ENCODE measurements at places on chromosomes 13 and 19. TPM values are rescaled to one million over a fixed set of nuclear protein-coding genes. Genes with fewer than 3 reads are reported as not detected.

The TMEM272 gene
- total RNA-seq, result not detected

- no peak overlapping the region for H3K4me3 ChIP-seq
- no peaks in the 10 kb centered on the region for H3K36me3 ChIP-seq
- DNase-seq, result no peak
- no peak overlapping the region for H3K27ac ChIP-seq
- no peaks in the 10 kb centered on the region for H3K27me3 ChIP-seq
Measured at GRCh38 chr13:72694314-72694713, 33.1 kb downstream of the MZT1 start.

The KLF1 gene
- 0.62 TPM for total RNA-seq

- H3K27ac ChIP-seq, result peak overlapping the region; percentile 24
- H3K36me3 ChIP-seq, result no peaks in the 10 kb centered on the region
- no peaks in the 10 kb centered on the region for H3K27me3 ChIP-seq
- H3K4me3 ChIP-seq, result no peak overlapping the region
- peaks cover 8% of the 10 kb centered on the region for H3K4me1 ChIP-seq
Measured at GRCh38 chr13:104984296-104984818, 1551.1 kb downstream of the EFNB2 start.

GRCh38 chr13:106573868-106574267 lies 5.9 kb upstream of the ARGLU1 start:
- no peak overlapping the region for H3K4me3 ChIP-seq
- DNase-seq, result no peak
- no peak overlapping the region for H3K27ac ChIP-seq
- peaks cover 8% of the 10 kb centered on the region for H3K4me1 ChIP-seq
- H3K27me3 ChIP-seq, result no peaks in the 10 kb centered on the region

The CGB8 gene
- not detected for total RNA-seq

GRCh38 chr19:28221736-28222135 lies 991.2 kb downstream of the UQCRFS1 start:
- no peak overlapping the region for H3K4me3 ChIP-seq
- no peak overlapping the region for H3K27ac ChIP-seq
- no peaks in the 10 kb centered on the region for H3K36me3 ChIP-seq
- no peak for DNase-seq

DNA sequence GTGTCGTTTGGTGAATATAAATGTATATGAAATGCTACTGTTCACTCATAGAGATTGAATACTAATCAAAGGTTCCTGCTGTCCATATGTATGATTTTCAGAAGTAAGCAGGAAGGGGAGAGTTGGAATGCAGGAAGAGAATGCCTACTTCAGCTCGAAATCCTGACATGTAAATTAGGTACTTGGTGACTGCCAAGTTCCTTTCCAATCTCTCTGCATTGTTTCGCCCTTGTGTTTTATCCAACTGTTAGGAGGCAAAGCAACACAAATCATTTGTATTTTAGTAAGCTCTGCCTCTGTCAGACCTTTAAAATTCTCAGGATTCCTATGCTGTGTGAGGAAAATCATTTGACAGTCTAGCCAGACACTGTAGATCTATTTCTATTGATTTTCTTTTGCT lies 9.0 kb downstream of the STARD13 start:
- no peaks in the 10 kb centered on the region for H3K4me1 ChIP-seq
- peaks cover 12% of the 10 kb centered on the region for H3K27me3 ChIP-seq
- no peak for DNase-seq
- no peak overlapping the region for H3K27ac ChIP-seq
- H3K4me3 ChIP-seq, result no peak overlapping the region
- no peaks in the 10 kb centered on the region for H3K36me3 ChIP-seq

GRCh38 chr19:10078329-10078728 lies 7.8 kb upstream of the SHFL start:
- H3K27me3 ChIP-seq, result peaks cover 7% of the 10 kb centered on the region
- DNase-seq, result no peak
- no peak overlapping the region for H3K4me3 ChIP-seq
- no peak overlapping the region for H3K27ac ChIP-seq
- no peaks in the 10 kb centered on the region for H3K36me3 ChIP-seq

The CEACAM4 gene
- not detected for total RNA-seq

DNA sequence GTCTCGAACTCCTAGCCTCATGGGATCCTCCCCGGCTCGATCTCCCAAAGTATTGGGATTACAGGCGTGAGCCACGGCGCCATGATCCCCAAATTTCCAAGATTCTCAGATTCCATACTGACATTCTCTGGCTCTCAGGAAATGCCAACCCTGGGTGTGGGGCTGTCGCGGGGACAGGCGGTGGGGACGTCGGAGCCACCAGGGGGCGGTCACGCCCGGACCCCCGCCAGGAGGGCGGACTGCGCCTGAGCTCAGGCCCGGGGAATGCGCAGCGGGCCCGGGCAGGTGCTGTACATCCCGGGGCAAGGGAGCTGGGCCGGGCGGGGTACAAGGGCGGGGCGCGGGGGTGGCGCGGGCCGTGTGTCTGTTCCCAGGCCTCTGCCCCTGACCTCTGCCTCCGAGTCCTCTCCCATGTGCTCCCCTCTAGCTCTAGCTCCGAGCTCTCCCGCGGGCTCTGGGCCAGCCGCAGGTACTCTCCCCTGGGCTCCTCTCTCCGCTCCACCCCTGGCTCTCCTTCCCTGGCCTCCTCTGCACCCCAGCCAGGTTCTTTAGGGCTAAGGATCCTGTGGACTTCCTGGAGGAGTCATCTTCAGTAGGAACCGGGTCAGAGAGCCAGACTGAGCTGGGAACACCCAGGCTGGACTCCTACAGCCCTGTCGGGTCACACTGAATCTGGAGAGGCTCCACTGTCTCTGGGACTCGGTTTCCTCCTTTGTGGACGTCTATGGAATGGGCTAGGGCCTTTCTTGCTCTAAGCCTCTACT lies 2.4 kb downstream of the PPP1R13L start:
- H3K27ac ChIP-seq, result no peak overlapping the region
- H3K27me3 ChIP-seq, result peaks cover 20% of the 10 kb centered on the region
- H3K4me3 ChIP-seq, result no peak overlapping the region
- peaks cover 11% of the 10 kb centered on the region for H3K36me3 ChIP-seq

DNA sequence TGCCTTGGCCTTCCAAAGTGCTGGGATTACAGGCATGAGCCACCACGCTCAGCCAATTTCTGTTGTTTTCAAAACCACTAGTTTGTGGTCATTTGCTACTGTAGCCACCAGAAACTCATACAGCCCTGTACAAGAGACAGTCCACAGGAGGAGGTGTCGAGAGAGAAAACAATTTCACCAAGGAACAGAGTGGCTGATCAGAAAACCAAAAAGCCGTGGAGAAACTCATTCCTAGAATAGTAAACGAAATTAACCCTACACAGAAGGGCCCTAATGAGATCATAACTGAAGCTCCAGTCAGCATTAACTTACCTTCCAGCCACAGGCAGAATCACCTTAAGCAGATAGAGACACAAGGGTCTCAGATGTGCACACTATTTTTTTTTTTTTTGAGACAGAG lies 3.8 kb upstream of the CCDC124 start:
- no peak overlapping the region for H3K27ac ChIP-seq
- peaks cover 14% of the 10 kb centered on the region for H3K4me1 ChIP-seq
- H3K4me3 ChIP-seq, result no peak overlapping the region

DNA sequence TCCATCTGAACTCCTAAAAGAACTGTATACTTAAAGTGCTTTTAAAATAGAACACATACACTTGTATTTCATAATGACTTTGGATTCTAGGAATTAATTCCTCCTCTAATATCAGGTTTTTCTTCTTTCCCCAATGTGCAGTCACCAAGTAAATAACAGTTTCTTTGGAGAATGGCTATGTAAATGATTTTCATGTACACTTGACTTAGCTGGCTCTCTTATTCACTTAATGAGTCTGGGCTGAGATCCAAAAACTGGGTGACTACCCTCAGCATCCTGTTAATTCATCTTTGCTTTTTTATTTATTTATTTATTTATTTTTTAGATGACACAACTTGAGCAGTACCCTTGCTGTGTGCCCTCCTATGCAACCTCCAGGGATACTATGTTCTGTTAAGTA lies 1003.7 kb downstream of the SLITRK1 start:
- no peak overlapping the region for H3K4me3 ChIP-seq
- no peaks in the 10 kb centered on the region for H3K36me3 ChIP-seq
- H3K4me1 ChIP-seq, result no peaks in the 10 kb centered on the region
- H3K27me3 ChIP-seq, result no peaks in the 10 kb centered on the region
- no peak for DNase-seq

DNA sequence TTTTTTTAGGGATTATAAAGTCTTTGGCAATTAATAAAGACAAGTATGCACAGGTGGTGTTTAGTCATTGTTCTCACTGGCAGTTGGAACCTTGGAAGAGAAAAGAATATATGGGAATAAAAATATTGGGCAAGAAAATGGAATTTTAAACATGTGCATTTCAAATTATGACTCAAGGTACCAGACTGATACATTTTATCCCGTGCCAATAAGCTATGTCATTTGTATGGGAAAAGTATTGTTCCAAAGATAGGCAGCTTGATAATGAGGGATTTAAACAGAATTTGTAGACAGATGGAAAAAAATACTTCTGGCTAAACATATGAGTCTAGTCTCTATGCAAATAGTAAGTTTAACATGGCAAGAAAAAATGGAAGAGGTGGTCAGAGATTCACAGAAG lies 169.5 kb upstream of the UFM1 start:
- peak overlapping the region; percentile 61 for H3K4me3 ChIP-seq
- H3K27ac ChIP-seq, result peak overlapping the region; percentile 58
- H3K36me3 ChIP-seq, result no peaks in the 10 kb centered on the region
- no peak for DNase-seq

DNA sequence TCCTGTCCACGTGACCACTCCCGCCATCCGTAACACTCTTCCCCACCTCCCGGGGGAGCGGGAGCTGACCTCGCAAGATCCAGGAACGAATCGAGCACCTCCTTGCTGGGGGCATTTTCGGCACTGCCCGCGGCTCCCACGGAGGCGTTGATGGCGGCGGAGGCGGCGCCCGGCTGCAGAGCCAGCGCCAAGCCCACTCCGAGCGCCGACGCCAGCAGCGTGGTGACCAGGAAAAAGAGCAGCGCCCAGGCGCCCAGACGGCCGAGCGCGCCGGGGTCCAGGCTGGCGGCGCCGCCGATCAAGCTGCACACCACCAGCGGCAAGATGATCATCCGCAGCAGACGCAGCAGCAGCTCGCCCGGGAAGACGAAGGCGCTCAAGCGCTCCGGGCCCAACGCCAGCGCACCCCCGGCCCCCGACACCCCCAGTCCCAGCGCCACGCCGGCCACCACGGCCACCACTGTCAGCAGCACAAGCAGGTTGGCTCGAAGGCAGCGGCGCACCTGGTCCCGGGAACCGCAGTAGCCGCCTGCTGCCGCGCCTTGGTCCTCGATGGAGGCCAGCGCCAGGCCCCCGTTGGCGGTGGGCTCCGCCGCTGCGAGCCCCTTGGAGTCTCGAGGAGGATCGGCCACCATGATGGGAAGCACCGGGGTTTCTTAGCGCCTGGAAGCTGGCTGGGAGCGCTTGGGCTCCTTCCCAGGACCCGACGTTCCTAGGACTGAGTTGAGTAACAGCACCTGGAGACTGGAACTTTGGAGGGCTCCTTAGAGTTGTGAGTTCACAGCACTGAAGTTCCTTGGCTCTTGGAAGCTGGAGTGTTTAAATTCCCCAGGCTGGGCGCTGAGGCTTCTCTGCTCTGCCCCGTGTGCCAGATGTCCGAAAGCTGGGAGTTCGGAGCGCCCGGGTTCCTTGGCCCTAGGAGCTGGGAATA lies 798 bp downstream of the SLC1A5 start:
- H3K27ac ChIP-seq, result peak overlapping the region; percentile 93
- peak overlapping the region; percentile 95 for H3K4me3 ChIP-seq
- H3K4me1 ChIP-seq, result peaks cover 50% of the 10 kb centered on the region
- H3K36me3 ChIP-seq, result peaks cover 47% of the 10 kb centered on the region
- no peaks in the 10 kb centered on the region for H3K27me3 ChIP-seq

The PEAK3 gene
- total RNA-seq, result 0.18 TPM

DNA sequence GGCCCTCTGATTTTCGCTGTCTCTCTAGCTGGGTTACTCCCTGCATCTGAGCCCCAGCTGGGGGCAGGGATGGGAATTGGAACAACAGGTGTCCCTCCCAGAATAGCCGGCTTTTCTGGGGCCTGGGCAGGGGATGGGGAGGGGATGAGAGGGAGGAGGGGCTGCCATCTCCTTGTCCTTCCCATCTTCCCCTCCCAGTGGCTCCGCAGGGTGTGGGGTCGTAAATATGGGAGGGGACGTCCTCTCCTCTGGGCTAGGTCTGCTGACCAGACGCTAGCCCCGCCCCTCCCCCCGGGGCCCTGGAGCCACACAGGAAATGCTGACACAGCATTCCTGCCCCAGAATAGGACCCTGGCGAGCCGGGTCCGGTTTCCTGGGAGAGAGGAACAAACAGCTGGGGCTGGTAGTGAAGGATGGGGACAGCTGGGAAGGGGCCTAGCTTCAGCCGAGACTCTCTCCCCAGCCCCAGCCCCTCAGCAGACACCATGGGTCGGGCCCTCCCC lies 1.1 kb downstream of the RYR1 start:
- H3K36me3 ChIP-seq, result no peaks in the 10 kb centered on the region
- H3K4me1 ChIP-seq, result peaks cover 14% of the 10 kb centered on the region
- H3K4me3 ChIP-seq, result peak overlapping the region; percentile 79
- H3K27ac ChIP-seq, result no peak overlapping the region
- DNase-seq, result no peak

DNA sequence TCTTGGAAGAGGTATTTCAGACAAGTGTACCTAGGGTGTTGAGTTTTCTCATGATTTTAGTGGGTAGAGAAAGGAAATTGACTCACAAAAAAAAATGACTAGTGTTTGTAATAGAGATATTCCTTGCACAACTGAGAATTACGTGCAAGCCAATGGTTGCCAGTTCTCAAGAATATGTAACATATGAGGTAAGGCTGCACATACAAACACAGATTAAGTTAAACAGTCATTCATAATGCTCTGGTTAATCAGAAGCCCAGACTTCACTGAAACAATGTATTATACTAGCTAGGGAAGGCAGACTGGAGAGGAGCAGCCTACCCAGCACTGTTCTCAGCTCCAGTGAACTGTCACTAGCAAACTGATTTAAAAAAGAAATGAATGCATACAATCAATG lies 418.3 kb downstream of the DIAPH3 start:
- H3K27me3 ChIP-seq, result no peaks in the 10 kb centered on the region
- H3K27ac ChIP-seq, result no peak overlapping the region
- no peak overlapping the region for H3K4me3 ChIP-seq
- no peaks in the 10 kb centered on the region for H3K36me3 ChIP-seq
- DNase-seq, result no peak

The ZNF563 gene
- 4.2 TPM for total RNA-seq

DNA sequence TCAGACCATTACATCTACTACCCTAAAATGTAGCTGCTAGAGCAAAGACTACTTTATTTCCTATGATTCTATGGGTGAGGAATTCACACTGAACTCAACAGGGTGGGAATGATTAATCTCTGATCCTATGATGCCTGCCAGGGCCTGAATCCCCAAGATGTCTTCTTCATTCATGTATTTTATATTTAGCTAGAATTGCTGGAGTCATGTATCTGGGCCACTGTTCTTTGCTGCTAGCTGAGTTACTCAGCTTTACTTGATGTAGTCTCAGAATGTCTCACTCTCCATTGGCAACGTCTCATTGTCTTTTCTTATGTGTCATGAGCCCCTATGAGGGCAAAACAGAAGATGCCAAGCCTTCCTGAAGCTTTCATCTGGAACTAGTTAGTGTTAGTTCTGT lies 21.1 kb downstream of the ZNF582 start:
- H3K27me3 ChIP-seq, result no peaks in the 10 kb centered on the region
- DNase-seq, result no peak
- no peak overlapping the region for H3K27ac ChIP-seq
- H3K4me1 ChIP-seq, result peaks cover 7% of the 10 kb centered on the region
- peaks cover 77% of the 10 kb centered on the region for H3K36me3 ChIP-seq

The ADAMTS10 gene
- 0.80 TPM for total RNA-seq

- no peak for DNase-seq
- peaks cover 13% of the 10 kb centered on the region for H3K4me1 ChIP-seq
- H3K27me3 ChIP-seq, result no peaks in the 10 kb centered on the region
- H3K4me3 ChIP-seq, result no peak overlapping the region
- no peak overlapping the region for H3K27ac ChIP-seq
Measured at GRCh38 chr19:15424121-15424520, 5.3 kb upstream of the AKAP8L start.
